Non-pigmented ciliary epithelial cell (primary cell): ENCODE measurements at places on chromosomes 4 and X.

GRCh38 chrX:75118296-75118695, 37.8 kb downstream of the ABCB7 start:
- DNase-seq = no peak

DNA sequence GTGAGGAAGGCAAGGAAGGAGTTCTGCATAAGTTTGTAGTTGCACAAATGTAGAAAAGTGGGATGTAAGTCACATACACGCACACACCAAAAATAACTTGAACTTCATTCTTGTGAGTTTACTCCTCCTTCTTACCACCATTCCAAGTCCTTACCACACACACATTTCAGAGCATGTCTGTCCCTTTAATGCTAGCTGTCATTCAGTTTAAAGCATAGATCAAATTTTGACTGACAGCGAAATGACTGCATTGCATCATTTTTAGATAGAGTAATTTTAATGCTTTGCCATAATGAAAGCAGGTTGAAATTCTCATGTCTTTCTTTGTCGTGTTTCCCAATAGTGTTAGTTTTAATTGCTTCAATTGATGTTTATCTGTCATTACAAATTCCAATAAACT, 629.6 kb upstream of the HTR2C start:
- no peak for DNase-seq

DNA sequence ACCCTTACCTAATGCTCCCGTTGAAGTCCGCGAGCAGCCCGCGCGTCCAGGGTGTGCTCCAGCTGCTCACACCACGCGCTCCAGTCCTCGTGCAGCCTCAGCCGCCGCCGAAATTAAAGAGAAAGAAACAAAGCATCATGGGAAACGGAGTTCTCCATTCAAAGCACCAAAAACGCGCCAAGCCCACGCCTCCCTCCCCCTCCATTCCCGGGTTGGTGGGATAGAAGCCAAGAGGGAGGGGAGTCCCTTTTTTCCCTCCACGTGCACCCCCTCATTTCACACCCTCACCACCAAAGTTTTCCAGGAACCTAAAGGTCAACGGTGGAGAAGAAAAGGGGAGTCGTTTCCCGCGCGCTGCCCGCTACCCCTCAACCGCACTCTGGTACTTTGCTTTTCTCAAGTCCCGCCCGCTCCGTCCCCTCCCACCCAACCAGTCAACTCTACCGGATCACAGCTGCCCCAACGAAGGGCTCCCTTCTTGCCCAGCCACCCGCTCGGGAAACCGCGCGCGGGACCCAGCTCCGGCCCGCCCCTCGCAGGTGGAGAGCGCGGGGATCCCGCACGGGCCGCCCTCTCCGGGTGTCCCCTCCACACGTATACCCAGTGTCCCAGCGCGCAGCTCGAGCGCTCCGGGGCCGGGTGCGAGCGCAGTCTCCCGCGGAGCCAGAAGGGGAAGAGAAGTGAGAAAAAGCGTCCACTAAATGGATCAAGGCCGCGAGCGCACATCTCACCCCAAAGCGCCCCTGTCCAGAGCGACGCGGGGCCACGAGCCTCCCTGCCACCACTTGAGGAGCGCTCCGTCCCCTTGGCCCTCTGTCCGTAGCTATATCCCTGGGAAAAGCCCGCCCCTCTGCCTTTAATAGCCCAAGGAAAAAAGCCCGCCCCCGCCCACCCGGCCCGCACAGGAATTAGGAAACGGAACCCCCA, 65.1 kb upstream of the CCDC160 start:
- DNase-seq = no peak

DNA sequence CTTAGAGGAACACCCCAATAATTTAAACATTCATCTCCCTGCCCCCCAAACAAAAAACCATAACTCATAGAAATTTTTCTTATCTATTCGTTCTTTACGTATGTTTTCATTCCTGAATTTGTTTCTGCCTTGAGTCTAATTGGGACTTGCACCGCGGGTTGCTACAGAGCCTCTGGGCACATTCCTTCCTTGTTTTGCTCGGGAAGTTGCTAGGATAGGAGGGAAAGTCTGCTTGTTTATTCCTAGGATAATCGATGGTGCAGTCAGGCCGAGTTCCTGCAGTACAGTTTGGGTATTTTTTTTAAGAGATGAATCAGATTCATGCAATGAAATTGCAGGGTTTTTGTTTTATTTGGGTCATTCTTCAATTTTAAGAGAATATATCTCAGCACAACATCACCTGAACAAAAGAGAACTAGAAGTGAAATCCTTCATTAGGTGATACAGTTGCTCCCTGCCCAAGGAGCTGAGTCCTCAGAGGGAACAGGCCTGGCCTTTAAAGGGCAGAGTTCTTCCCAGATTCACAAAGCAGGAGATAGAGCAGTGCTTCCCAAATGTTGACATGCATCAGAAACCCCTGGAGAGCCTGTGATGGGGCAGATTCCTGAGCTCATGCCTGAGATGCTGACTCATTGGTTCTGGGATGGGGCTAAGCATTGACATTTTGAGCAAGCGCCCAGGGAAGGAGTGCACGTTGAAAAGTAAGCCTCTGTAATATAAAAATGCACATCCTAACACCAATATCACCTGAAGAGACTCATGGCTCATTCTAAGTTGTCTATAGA, 114.9 kb upstream of the FAM9B start:
- DNase-seq = no peak

DNA sequence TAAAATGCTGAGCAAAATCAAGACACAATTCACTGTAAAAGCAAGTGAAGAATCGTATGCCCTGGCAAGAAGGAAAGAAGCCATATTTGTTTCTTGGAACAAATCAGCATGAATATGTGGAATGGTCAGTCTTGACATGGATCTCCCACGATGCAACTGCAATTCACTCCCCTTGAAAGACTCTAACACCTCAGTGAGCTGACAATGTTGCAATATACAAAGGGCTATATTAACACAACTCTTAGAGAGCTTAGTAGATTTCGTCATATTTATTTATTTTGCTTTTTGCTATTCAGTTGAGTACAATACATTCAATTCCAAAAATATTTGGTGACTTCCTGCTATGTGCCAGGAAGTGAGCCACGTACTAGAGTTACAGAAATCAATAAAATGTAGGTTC, 14.7 kb downstream of the OR13H1 start:
- no peak for DNase-seq

- DNase-seq = no peak
Measured at GRCh38 chrX:112760697-112761096, 79.9 kb downstream of the AMOT start.

GRCh38 chr4:114019276-114019968, 40.0 kb upstream of the ARSJ start:
- DNase-seq = no peak

GRCh38 chr4:3874028-3874415, 107.8 kb downstream of the ADRA2C start:
- no peak for DNase-seq

- no peak for DNase-seq
Measured at GRCh38 chrX:1464041-1464970, 11.6 kb upstream of the ASMTL start.

GRCh38 chrX:56766554-56767347, 37.7 kb downstream of the NBDY start:
- no peak for DNase-seq

DNA sequence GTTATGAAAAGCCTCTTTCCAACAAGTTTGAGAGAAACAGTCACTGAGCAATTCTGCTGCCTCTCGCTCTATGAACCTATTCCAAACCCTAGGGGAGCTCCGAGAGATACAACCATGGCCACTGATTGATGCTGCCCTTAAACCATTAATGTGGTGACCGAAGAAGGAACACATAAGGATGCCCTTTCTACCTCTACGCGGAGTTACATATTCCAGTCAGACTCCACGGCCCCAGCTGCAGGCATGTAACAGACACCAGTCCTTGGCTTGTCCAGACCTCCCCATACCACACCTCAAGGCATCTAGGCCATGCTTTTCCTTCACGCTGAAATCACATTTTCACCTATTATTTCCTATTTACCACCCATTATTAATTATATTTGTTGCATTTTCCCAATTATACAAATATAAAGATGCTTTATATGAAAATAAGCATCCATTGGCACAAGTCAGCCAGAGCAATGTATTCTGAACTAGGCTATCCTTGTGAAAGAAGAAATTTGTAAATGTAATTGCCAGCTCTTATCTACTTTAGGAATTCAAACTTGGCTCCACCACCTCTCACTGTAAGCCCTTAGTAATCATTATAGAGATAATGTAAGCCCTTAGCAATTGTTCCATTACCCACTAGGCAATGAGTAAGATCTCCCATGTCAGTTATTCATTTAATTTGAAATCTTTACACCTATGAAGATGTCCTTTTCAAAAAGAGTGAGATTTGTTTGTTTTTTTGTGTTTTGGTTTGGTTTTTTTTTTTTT, 338.4 kb downstream of the NR3C2 start:
- DNase-seq = no peak

- no peak for DNase-seq
Measured at GRCh38 chr4:134544303-134544770, 342.7 kb upstream of the PABPC4L start.

GRCh38 chr4:34732176-34732950, 1512.0 kb downstream of the ARAP2 start:
- DNase-seq = no peak

GRCh38 chr4:105596684-105597083, 44.3 kb downstream of the ARHGEF38 start:
- no peak for DNase-seq

DNA sequence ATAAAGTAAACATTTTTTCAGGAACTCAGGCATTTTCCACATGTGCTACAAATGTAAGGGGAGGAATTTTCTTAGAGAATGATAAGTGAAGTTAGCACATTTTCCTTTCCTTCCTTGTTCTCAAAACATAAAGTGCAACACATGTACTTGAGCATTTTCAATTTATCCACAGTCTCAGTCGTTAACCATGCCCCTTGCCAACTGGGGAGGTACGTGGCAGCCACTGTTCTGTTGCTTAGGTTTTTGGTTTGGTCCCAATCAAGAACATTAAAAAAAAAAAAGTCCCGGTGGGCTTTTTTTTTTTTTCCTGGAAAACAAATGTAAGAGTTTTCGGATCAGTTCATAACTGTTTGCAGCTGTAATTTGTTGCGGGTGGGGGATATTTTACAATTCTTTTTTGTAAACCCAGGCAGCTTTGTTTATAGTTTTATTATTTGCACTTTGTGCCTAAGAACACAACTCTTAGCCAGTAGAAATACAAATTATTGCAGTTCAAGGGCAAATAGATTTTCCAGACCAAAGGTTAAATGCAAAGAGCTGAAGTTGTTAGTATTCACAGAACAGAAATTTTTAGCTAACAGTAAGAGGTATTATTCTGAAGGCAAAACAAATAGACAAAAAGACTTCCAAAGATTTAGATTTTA, 112.1 kb upstream of the NAP1L5 start:
- DNase-seq = no peak

GRCh38 chrX:140815868-140816267, 106.3 kb downstream of the LINC00632 start:
- no peak for DNase-seq

GRCh38 chrX:1618689-1619088, 3.8 kb downstream of the ASMT start:
- DNase-seq = no peak

GRCh38 chr4:8891646-8892555, 20.3 kb upstream of the HMX1 start:
- DNase-seq = no peak

DNA sequence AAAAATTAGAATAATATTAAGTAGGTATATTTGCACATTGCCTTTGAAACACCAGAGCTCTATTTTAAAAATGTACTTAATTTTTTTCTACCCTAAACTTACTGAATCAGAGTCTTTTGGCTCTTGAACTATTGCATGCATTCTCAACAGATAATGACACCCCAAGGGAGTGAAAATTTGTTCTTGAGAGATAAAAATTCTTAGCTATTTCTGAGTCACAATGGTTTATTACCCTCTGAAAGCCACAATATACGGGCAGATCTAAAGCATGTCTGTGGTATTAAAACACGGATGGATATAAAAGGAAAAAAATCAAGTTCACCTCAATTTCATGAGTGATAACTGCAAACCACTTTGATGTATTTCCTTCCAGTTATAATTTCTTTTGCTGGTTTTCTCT, 636.3 kb upstream of the FTHL17 start:
- no peak for DNase-seq

DNA sequence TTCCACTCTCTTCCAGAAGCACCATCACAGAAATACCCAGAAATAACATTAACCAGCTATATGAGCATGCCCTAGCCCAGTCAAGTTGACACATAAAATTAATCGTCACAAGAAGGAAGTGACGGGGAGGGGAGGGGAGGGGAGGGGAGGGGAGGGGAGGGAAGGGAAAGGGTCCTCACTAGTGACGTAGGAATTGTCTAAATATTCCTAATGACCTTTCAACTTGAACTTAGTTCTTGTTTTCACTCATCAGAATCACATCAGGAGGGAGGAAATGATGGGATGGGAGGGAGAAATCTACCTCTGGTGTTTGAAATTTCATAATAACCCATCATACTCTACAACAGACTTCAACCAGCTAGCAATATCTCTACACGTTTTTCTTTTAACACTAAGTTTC, 52.2 kb upstream of the NOCT start:
- DNase-seq = no peak

- no peak for DNase-seq
Measured at GRCh38 chr4:137446071-137446470, 86.2 kb downstream of the PCDH18 start.

- no peak for DNase-seq
Measured at GRCh38 chr4:114588305-114588704, 10.3 kb upstream of the UGT8 start.

DNA sequence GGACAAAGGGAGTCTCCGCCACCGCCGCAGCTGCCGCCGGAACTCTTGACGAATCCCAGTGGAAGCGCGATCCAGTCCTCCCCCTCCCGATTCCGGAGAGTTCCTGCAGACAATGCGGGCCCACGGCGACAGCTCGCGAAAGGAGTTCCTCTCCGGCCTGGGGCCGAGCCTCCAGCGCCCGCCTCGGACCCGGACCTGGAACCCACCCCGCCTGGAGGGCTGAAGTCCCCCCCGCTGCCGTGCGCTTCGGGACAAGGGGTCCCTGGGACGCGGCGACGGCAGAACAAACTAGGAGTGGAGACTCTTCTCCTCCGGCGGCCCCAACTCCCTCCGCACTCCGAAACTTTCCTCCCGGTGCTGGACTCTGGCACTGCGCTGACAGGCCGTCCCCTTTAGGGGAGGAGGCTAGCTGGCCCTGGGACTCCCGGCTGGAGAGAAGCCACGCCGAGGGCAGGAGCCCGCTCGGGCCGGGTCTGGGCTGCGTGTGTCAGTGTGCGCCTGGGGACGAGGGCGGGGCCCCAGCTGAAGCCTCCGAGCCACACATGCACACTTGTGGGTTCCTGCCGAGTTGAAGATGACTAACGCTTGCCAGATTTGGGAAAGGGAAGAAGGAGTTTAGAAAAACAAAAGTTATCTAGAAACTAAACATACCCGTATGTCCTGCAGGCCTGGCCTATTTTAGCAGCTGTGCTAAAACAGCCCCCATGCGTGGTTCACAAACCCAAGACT, at the start of gene ANTXR2:
Gene ANTXR2 (minus strand): TSS at position 486 of the 729 bp plus-strand sequence. CDS start 669 bp downstream, outside the sequence.
- DNase-seq = peak; percentile 83

- DNase-seq = no peak
Measured at GRCh38 chr4:82225030-82225429, 148.8 kb downstream of the HNRNPD start.

- no peak for DNase-seq
Measured at GRCh38 chrX:100819534-100819836, 706 bp upstream of the CSTF2 start.
